ENCODE measurements at places on chromosomes 12 and 14. TPM values are rescaled to one million over a fixed set of nuclear protein-coding genes. Genes with fewer than 3 reads are reported as not detected.

The APOF gene
- total RNA-seq = not detected

The OR6C2 gene
- total RNA-seq = not detected

The HOXC6 gene
- not detected for total RNA-seq

The RAPGEF3 gene
- 15.6 TPM for total RNA-seq

The LMO3 gene
- not detected for total RNA-seq

The KRT71 gene
- total RNA-seq = not detected

The PTPRB gene
- total RNA-seq = under 0.01 TPM

The ALDH1L2 gene
- total RNA-seq = under 0.01 TPM

The ESRRB gene
- total RNA-seq = under 0.01 TPM

- DNase-seq = no peak
Measured at GRCh38 chr12:114450019-114450418, 44.1 kb upstream of the TBX5 start.

GRCh38 chr12:57451233-57451778 is 3.8 kb upstream of the INHBE start:
- DNase-seq = no peak

DNA sequence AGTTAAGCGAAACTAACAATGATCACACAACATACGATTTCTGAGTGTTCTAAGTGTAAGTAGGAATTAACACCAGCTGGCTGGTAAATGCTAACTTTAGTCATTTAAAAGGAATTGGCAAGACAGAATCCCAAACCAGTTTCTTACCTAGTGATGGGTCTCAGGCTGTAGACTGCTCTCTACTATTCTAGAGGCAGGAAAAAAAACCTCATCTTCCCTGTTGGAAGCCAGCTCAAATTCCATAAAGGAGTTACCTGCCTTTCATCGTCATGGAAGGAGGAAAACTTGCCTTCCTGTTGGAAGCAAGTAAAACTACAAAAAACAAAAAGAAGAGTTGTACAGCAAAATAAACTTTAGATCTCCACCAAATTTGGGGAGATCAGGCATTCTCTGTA is 23.7 kb upstream of the SLC7A8 start:
- DNase-seq = no peak

DNA sequence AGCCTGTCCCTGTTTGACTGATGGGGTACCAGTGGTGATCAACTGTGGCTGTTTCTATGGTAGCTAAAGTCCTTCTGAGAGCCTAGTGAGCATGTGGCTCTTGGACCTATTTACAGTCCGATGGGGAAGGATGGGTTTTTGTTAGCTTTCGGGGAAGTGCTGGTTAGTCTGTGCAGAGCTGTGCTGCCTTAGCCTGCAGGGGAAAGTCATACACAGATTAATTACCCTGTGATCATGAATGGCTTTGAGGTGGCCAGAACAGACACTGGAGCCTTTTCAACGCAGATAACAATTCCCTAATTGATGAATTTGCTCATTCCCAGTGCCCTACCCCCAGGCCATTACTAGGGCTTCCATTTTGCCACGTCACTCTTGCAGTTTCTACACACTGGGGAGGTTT is 99.7 kb downstream of the WSCD2 start:
- no peak for DNase-seq

DNA sequence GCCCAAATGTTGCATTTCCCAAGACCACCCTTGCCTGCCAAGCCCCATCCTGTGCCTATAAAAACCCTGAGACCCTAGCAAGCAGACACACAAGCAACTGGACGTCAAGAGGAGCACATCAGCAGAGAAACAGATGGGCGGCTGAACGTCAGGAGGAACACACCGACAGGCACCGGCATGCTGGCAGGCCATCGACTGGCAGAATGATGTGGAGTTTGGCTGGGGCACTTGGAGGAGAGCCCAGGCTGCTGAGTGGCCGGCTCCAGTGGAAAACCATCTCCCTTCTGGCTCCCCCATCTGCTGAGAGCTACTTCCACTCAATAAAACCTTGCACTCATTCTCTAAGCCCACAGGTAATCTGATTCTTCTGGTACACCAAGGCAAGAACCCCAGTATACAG is 130.1 kb downstream of the SLC41A2 start:
- DNase-seq = no peak

- no peak for DNase-seq
Measured at GRCh38 chr12:93134893-93135285, 205.8 kb upstream of the EEA1 start.

DNA sequence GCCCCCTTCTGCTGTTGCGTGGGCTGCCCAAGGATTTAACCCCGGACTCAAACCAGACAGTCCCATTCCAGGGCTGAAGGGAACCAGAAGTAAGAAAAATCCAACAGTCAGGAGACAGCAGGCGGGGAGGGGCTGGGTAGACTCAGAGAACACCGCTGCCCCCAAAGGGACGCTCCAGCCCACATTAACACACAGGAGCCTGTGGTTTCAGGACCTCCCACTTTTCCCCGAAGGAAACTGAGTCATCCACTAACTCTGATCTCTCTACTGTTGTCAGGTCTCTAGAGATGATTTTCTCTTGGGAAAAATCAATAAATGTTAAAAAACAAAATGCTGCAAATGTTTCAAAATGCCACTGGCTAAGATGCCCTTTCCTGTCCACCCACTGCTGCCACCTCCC is 41.6 kb downstream of the FBXO21 start:
- DNase-seq = no peak

GRCh38 chr12:57461276-57461916 is 1.8 kb downstream of the GLI1 start:
- peak; percentile 28 for DNase-seq

DNA sequence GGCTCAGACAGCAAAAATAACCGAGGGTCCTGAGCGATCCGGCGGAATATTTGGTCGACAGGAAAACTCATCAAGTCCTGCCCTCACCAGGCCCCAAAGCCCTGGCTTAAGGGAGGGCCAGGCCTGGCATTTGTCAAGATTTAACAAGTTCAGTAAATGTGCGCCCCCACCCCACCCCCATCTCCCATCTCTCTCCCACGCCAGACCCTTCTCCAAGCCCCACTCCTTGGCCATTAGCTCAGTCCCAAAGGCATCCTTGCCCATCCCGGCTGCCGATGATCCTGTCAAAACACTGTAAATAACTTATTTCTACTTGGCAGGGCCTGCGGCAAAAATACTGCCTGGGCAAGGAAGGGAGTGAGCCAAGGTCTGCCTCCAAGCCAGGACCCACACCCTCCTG is 52.8 kb downstream of the ITPK1 start:
- no peak for DNase-seq

- DNase-seq = no peak
Measured at GRCh38 chr12:43106355-43106754, 445.6 kb downstream of the ADAMTS20 start.

- no peak for DNase-seq
Measured at GRCh38 chr14:70885343-70886022, 21.8 kb upstream of the PCNX1 start.

DNA sequence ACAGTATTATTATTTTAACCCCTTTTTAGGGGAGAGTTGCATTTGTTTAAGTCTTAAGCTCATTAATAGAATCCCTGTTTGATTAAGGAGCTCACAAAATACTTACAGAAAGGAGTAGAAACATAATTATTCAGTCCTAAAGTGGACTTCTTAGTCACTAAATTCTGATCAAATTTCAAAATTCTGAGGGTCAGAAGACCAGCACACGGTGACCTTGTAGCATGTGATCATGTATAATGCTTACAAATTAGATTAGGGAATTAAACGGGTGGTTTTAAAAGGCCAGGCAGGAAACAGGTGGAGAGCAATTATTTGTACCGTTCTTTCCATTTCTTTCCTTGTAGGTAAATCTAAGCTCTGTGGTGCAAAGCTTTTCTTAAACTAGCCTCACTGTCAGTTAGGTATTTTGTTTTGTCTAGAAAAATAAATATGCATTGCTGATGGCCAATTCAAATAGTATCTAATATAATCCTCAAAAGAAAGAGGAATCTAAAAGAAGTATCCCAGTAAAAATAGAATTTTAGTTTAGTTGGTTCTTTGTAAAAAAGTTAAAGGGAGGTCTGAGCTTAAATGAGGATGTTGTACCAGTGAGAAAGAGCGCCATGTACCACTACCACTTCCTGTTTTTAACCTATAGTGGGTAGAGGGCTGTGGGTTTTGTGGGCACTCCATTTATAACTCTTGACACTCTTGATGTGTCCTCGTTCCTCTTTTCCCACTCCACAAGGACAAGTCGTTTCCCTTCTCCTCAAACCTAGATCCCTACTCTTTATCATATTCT is 51.1 kb downstream of the SLC38A1 start:
- DNase-seq = peak; percentile 93

DNA sequence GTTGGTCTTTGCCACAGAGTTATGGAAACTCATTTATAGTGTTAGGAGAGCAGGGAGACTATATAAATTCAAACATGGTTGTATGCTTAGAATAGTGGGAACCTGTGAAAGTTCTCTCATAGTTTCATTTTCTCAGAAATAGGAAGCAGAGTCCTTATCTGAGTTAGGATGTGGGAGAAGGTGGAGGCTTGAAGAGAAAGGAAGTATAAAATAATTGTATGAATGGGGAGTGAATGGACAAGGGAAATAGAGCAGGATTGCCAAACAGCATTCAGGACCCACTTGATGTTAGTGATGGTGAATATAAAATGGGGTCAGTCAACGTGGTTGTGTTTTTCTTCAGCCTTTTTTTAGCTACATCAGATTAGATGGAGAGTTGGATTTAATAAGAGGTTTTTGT is 34.0 kb upstream of the TPH2 start:
- DNase-seq = no peak

DNA sequence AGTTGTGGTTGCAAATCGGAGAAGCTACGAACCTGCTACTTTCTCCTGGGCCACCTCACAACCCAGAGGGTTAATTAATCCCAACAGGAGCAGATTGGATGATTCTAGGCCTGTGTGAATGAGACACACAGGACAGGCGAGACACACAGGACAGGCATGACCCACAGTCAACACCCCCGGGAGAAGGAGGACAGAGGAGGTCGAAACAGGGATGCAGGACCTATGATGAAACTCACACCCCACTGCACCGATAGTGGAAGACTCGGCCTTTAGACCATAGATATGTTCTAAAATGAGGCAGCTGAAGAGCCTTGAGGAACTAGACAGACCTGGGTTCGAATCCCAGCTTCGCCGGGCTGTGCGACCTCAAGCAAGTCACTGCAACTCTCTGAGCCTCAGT is 11.6 kb downstream of the TMEM119 start:
- no peak for DNase-seq

GRCh38 chr14:94386085-94387031 is 2.0 kb downstream of the SERPINA1 start:
- no peak for DNase-seq

DNA sequence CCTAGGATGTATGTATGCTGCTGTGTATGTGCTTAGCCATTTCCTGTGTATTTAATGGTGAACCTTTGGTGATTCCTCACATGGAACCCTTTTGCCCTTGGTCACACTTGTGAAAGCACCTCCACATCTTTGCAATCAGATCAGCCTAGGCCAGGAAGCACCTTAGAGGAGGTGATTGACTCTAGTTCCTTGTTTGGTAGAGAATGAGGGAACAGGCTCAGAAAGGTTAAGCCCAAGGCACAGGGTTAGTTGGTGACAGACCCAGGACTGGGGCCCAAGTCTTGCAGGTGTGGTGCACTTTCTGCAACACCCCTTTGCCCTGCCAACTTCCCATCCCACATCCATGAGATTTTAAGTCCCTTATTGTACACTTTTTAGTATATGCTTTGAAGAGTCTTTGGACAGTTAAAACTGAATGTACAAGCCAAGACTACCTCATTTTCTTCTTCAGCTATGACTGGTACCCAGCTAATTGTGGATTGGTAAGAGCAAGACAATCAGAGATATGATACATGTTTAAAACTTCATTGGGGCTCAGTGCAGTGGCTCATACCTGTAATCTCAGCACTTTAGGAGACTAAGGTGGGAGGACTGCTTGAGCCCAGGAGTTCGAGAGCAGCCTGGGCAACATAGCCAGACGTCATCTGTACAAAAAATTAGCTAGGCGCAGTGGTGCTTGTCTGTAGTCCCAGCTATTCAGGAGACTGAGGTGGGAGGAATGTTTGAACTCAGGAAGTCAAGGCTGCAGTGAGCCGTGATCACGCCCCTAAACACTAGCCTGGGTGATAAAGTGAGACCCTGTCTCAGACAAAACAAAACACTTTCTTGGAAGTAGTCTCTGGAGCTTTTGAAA is 71.1 kb downstream of the RASSF3 start:
- no peak for DNase-seq

GRCh38 chr12:96143392-96143791 is 50.8 kb upstream of the ELK3 start:
- peak; percentile 45 for DNase-seq

GRCh38 chr14:40240245-40240859 is 808.1 kb upstream of the FBXO33 start:
- DNase-seq = no peak

DNA sequence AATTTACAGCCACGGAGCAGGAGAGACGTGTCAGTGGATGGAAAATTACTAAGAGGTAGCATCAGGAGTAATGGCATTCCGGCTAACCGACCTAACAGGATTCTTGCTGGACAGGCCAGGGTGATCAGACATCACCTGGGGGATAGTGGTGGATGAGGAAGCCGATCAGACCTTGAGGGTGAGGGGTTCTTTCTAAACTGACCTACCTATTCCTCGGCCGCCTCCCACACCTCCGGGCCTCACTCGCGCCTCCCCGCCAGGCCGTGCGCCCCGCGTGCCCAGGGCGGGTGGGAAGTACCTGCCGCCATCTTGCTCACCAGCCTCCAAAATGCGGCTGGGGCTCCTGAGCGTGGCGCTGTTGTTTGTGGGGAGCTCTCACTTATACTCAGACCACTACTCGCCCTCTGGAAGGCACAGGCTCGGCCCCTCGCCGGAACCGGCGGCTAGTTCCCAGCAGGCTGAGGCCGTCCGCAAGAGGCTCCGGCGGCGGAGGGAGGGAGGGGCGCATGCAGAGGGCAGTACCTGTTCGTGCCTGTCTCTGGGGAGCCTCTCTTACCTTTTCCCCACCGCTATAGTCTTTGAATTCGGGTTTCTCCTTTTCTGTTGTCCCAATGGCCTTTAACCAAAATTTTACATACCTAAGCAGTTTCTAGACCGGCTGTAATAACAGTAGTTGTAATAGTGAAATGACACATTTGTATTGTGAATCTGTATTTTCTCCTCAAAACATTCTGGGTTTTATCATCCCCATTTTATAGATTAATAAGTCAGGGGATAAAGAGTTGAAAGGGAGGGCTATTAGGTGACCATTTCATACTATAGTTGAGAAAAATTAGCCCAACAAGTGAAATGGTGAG is at the start of gene TMPRSS12:
TSS of gene TMPRSS12 (plus strand) at position 290 of the 857 bp plus-strand sequence. CDS start at position 329, 39 bp downstream.
- DNase-seq = peak; percentile 22

GRCh38 chr12:52027085-52027843 is 20.5 kb downstream of the TAMALIN start:
- DNase-seq = no peak

- no peak for DNase-seq
Measured at GRCh38 chr12:8466241-8466640, 10.5 kb downstream of the CLEC6A start.
